Islet precursor cell (in vitro differentiated cells): ENCODE measurements at places on chromosomes 5 and 9.

DNA sequence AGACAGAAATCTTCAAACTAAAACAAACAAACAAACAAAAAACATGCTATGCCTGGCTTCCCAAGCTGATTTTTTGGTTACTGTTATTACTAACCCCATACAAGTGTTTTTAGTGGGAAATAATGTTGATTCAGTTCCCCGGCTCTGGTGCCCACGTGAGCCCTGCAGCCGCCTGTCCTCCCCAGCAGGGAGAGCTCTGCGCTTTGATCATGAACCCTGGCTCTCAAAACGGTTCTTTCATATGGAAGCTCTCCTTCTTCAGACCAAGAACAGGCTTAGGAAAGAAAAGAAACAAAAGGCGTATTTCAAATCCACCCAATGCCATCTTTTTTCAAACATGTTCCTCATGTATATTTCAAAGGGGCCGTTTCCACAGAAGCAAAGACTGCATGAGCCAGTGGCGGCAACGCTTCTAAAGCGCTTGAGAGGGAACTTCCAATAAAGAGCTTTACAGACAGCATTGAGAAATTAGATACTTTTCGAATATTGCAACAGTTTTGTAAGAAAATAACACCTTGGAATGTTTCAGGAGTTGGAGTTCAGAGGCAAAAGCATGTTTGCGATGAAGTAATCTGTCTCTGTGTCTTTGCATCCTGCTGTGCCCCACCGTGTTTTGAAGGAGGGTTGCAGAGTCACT is 74.8 kb downstream of the ICE1 start:
- DNase-seq: peak; percentile 76

DNA sequence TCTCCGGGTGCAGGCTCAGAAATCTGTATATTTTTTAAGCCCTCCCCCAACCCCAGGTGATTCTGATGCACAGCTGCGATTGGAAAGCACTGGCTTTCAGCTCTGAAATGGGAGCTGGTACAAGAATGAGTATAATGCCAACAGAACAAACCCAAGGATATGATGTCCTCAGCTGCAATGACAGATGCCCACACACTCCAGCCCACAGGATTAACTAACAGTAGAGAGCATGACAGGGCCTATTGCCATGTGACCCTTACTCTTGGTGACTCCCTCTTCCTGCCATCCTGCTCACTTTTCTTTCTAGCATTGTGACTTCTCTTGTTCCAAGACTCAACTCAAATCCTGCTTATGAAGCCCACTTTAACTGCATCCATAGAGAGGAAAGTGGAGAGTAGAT is 174.5 kb downstream of the FGF18 start:
- DNase-seq: peak; percentile 7

DNA sequence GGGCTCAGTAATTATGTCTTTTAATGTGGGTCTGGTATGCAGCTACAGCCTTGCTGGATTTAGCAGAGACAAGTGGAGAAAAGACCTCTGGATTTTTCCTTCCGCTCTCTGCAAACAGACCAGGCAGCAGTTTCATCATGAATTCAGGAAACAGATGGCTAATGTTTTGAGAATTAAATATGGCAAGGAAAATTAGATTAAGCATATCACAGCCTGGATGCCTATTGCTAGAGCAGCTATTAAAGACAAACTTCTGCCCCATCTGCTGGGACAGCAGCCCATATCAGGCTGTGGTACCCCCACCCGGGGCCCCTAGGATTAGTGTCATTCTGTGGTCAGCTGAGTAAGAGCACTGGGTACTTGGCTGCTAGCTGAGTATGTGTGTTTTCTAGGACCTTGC is 6.2 kb downstream of the SKP2 start:
- DNase-seq: no peak

- no peak for DNase-seq
Measured at GRCh38 chr5:157764531-157764930, 21.0 kb downstream of the LSM11 start.

DNA sequence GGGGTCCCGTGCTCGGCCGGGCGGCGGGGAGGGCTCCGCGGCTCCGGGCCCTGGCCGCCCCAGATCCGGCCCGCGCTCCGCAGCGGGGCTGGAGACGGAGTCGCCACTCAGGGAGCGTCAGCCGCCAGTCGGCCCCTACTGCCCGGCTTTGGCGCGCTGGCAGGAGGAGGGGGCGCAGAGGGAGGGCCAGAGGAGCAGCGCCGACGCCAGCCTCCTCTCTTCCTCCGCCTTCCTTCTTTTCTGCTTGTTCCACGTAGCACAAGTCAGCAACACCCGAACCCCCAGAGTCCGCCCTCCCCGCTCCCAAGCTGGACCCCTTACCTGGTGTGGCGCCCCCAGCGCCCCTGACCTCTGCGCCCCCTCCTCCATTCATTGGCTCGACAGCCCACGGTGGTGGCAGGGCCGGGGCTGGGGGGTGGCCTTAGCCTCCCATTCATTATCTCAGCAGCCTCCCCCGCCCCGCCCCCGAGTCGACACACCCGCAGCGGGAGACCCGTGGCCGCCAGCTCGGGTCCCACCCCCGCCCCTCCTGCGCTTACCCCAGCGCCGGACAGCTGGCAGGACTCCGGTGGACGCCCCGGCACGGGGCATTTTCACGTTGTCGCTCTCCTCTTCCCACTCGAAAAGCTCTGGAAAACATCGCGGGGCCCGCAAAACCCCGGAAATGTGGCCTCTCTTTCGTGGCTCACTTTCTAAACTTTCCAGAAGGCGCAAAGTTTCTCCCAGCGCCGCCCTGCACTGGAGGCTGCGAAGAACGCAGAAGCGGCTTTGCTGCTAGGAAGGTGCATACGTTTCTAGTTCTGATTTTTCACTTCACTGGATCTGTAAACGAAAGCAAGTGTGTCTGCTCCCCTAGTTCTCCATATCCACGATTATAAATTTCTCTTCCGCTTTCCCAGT is at the start of gene LPAR1:
TSS of gene LPAR1 (minus strand) at position 140 of the 900 bp plus-strand sequence. CDS start 66,353 bp downstream, outside the sequence.
- peak; percentile 80 for DNase-seq

- DNase-seq: no peak
Measured at GRCh38 chr5:36417221-36417620, 115.5 kb upstream of the RANBP3L start.

DNA sequence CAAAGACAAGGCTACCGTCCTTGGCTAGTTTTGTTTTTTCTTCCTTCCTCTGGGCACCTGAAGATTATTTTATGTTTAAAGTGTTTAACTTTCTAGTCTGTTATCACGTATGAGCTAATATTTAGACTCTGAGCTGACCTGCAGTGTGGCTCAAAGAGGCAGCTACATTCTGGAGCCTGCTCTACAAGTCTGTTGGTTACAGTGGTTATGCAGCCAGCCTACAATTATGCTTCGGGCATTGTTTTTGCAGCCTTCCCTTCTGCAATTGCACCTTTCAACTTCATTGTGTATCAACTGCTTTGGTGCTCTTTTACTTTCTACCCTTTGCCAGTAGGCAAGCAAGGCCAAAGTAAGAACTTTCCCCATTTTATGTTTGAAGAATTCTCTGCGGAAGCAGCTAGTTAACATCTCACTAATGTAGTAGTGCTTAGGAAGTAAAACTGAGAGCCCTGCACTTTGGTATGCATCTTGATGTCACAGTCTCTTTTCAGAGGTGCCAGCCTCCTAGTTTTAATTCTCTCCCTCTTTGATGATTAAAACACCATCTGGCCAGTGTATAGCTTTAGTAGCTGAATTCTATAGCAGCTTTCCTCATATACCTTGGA is 322.1 kb downstream of the FAM170A start:
- peak; percentile 62 for DNase-seq

- no peak for DNase-seq
Measured at GRCh38 chr5:34496701-34497469, 159.2 kb upstream of the RAI14 start.
